ENCODE measurements at places on chromosomes 1 and 21. TPM values are rescaled to one million over a fixed set of nuclear protein-coding genes. Genes with fewer than 3 reads are reported as not detected.

Gene SPRR1B
- not detected for total RNA-seq

Gene DISC1
- total RNA-seq: 4.3 TPM

Gene TMEM82
- total RNA-seq: not detected

Gene RNF11
- total RNA-seq: 118 TPM

Gene ST6GALNAC3
- 5.9 TPM for total RNA-seq

Gene CYP4A22
- total RNA-seq: not detected

Gene C1orf210
- not detected for total RNA-seq

Gene GJB3
- total RNA-seq: not detected

Gene WASF2
- total RNA-seq: 59.1 TPM

Gene FMO3
- 1.8 TPM for total RNA-seq

Gene NCAM2
- total RNA-seq: 4.4 TPM

Gene KAZN
- total RNA-seq: 2.2 TPM

DNA sequence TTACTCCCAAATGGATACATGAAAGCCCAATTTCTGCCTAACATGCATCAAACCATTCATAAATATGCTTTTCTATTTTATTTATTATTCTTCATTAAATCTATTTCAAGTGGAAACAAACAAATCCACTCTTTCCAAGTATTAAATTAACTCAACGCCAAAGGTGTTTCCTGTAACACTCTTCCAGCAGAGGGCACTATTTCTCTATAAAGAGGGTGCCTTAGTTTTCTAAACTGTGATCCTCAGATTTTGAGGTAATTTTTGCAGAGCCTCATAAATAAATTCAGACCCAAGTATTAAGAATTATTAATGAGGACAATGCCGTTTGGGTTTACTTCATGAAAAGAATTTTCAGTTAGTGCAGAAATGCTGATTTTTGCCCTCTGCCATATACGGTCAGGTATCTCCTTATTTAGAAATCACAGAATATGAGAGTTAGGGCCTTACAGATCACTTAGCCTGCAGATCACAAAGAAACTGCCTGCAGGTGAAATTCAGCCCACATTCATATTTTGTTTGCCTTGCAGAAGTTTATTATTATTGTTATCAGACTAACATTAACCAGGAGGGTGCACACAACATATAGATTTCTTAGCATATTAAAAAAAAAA, 40.1 kb upstream of the MYSM1 start:
- no peak for DNase-seq

DNA sequence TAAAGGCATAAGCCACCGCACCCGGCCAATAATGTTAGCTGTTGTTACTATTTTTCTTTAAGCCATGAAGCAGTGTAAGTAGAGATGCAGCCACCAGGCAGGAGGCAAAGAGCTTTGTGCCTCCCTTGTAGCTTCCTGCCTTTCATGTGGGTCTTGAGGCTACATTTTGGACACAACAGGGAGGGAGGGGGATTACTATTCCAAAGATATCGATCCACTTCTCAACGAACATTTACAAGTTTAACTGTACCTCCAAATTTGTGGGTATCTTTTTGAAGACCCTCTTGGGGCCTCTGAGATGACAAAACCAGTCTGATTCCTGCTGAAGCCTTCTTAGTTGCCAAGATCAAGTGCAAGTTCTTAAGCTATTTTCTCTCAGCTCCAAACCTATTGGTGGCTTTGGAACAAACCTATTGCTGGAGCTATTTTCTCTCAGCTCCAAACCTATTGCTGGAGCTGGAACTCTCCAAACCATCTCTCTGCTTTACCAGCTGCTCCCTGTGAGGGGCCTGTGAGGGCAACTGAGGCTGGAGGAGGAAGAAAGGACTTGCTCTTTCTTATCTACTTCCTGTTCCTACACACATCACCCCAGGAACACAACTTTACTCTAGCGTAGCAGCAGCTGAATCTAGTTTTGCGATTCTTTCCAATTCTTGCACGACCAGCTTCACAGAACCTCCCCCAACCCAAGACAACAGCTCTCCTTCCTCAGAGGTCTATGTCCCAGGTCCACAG, 16.1 kb upstream of the RCAN3 start:
- no peak for DNase-seq

DNA sequence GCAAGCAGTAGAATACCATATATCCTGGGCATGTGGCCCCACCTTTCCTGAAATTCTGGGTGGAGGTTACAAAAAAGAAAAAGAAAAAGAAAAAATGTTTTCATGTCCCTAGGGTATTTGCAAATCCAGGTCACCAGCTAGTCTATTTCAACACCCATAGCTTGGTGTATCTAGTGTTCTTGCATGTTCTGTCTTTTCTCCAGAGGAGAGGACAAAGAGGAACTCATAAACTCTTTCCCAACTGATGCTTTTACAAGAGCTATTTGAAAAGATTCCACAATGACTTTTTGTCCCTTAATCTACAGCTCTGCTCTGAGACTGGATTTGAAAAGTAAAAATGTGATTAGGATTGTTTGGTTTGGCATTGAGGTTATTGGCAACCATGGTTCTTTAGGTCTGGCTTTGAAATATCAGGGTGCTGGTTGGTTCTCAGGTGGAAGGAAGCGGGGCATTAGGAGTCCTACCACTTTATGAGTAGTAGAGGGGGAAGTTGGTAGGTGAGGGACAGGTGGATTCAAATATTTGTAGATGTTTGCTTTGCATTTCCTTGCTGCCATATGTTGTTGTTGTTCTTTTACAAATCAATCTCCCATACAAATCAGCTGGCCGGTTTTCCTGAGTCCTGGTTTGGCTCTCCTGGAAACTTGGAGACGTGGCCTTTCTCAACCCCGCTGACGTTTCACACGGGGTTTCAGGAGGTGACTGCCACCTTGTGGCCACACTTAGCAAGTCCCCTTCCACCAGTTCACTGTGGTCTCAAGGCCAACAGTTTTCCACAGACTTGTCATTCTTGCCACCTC, 126.7 kb upstream of the KIAA0040 start:
- peak; percentile 83 for DNase-seq

DNA sequence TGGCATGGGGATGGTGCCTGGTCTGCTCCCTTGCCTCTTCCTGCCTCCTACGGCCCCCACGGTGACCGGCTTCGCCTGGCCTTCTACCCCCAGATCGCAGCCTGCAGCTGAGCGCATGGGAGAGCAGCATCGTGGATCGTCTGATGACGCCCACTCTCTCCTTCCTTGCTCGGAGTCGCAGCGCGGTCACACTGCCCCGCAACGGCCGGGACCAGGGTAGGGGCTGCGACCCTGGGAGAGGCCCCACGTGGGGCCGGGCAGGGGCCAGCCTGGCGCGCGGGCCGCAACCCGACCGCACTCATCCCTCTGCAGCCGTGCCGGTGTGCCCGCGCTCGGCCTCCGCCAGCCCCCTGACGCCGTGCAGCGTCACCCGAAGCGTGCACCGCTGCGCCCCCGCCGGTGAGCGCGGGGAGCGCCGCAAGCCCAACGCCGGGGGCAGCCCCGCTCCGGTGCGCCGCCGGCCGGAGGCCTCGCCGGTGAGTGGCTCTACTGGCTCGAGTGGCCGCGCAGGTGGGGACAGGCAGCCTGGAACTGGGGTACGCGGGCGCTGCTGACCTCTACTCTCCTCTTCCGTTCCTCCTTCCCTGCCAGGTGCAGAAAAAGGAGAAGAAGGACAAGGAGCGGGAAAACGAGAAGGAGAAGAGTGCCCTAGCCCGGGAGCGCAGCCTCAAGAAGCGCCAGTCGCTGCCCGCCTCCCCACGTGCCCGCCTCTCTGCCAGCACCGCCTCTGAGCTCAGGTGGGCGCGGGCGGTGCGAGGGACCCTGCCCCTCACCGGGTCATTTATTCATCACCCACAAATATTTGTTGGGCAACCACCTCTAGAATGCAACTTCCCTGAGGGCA, 20.4 kb downstream of the MAP7D1 start:
- peak; percentile 77 for DNase-seq

GRCh38 chr1:185661971-185662370, 72.2 kb upstream of the HMCN1 start:
- DNase-seq: no peak

DNA sequence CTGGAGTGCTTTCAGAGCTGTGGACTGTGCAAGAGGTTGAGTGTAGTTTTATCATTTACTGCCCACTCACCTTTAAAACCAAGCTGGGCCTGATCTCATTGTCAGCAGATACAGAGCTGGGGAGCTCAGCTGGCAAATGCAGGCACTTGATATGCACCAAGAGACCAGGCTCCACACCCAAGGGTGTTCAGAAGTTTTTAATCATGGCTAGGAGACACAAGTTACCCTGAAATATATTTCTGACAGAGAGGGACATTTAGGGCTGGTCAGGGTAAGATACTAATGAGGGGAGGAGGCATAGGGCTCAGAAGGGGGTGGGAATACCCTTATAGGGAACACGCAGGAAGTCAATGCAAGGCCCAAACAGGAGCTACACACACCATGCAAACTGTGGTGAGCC, 153.7 kb downstream of the ELAVL4 start:
- DNase-seq: no peak

GRCh38 chr1:68103884-68104554, 53.6 kb upstream of the DIRAS3 start:
- DNase-seq: no peak

GRCh38 chr1:19920132-19920710, 3.2 kb downstream of the PLA2G2E start:
- DNase-seq: no peak

DNA sequence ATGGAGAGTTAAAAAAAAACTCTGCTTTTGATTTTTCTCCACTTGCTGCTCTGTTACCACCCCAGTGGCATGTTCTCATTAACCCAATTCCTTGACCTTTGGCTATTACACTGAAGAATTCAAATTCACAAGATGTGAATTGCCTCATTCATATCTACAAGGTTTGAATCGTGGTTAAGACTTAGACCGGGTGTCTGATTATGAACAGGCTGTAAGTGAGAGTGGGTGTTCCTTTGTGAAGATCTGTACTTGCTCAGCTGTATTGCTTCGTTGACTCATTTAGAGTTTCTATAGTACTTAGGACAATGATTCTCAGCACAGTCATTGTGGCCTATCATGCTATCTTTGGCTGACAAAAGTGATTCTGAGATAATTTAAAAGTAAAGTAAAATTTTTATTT, 36.4 kb downstream of the DNM3 start:
- no peak for DNase-seq

GRCh38 chr1:231921646-231922345, 295.2 kb downstream of the DISC1 start:
- DNase-seq: no peak

DNA sequence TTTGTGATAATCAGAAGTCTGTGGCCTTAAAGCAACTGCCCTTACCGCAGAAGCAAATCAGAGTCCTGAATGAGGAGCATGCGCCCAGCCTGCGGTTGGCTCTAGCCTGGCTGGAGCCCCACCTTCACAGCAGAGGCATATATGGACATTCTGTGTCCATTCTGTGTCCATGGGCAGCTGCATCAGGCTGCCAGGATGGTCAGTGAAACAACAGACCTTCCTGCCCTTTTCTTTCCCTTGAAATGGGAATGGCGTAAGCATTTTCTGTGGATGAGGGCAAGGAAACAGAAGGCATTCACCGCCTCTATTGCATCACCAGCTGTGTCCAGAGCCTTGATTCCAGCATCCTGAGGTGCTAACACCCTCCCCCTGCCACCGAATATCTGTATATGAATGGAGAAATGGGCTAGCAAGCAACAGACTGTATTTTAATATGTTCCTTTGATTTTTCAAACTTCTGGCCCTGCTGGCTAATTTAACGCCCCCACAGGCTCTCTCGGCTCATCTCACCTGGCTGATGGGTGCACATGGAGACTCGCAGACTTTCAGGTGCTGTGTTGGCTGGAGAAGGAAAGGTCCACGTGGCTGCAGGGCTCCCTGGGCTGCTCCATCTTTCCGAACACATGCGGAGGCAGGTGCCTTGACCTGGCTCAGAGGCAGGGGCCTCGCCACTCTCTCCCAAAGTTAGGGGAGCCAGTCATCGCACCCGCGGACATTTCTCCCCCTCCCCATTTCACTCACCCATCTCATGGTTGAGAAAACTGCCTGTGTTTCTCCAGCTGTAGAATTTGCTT, 159.2 kb downstream of the GALNT2 start:
- DNase-seq: no peak

DNA sequence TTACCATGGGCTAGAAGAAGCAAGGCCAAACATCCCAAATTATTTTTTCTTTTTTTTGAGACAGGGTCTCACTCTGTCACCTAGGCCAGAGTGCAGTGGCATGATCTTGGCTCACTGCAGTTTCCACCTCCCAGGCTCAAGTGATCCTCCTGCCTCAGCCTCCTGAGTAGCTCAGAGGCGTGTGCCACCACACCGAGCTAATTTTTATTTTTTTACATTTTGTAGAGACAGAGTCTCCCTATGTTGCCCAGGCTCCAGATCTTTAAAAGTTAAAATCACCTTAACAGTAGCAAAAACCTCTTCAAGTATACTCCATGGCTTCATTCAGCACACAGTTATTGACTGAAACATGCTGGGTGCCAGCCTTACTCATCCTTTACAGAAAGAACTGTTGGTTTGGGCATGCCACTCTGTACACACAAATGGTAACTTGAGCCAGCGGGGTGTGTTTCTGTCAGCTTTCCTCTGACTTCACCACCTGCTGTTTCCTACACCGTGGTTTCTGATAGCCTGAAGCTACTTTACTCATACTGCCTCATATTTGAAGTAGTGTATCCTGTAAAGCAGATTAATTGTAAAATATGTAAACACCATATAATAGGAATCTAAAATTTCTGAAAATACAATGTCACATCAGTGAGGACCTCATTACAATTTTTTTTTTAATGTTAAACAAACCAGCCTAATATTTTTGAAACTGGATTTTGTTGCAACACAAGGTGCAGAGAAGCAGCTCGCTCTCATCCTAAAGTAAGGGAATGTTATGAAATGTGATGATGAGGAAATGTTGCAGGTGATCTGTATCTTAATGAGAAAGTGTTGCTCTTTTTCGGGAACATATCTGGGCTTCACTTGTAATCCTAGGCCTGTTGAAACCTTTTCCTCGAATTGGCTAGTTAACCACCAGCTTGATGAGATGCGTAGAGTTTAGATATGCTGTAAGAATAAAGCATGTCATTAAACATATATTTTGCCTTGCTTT, 113.9 kb downstream of the ATP5PO start:
- DNase-seq: no peak

DNA sequence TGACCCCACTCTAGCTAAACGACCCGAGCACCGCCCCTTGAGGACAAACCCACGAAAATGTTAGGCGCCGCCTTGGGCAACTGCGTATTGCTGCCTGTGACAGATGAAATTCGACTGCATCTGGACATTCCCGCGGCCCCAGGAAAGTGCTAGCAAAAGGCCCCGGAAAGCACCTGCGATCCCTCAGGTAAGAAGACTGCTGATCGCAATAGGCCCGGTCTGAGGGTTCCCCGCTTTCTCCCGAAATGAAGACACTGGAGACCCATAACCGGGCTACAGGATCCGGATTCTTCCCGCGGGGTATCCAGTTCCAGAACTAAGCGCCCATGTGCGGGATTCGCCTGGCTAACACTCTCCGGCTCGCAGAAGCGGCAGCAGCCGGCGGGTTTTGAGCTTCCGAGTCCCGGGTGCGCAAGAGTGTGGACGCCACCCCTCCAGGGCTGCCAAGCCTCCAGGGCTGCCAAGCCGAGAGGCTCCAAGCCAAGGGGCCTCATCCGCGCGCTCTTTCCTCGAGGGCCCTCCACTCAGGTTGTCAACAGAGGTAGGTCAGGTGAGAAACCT, 157.9 kb upstream of the NBPF11 start:
- no peak for DNase-seq

All from left ventricle myocardium superior (tissue), 1 donor.